Anterior cingulate cortex (tissue), 58 donors: ENCODE measurements at places on chromosomes 7 and 10.

DNA sequence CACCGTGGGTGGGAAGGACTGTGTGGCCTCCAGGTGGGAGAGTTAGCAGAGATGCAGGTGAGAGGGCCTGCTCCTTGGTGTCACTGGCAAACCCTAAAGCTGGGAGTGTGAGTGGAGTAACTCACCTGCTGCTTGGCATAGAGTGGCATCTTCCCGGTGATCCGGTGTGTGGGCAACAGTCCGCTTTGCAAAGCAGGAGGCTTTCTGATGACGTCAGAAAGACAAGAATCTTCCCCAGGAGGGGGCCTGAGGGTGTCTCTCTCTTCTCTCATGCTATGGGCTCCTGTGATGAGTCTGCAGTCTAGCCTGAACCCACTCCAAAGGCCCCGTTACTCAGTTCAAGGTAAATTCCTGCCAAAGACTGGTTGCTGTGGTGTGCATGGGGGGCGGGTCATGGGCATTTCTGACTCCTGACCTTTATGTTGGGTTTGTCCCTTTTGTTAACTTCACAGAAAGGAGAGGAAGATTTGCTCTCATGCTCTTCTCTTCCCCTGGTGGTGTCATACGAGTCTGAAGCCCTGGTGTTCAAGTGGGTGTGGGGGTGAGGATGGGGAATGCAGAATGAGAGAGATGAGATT, 187.9 kb downstream of the GATA3 start:
- no peak for DNase-seq

DNA sequence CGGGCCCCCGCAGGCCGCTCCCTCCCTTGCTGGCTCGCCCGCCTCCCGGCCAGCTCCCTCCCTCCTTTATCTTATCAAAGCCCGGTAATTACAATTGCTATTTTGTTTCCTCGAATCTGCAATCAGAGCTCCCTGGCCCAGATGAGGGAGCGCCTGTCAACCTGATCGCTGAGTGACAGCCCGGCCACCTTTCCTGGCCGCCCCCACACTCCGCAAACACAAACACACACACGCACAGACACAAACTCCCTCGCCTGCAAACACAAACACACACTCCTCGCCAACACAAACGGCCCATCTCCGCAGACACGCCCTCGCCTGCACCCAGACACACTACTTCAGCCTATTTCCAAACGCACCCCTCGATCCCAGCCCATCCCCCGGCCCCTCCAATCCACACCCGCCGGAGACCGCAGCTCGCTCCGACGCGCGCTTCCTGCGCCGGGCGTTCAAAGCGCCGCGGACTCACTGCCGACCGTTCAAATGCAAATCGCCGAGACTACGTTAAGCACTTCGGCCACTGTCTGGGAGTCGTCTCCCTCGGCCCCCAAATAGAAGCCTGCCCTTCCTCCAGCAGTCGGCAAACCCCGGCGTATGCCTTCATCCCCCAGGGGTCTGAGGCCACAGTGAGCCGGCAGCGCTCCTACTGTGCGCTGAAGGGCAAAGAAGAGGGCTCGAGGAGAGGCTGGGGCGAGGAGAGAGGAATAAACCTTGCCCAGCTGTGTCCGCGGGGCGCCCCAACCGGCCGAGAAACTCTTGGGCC, 3.0 kb upstream of the FGF8 start:
- DNase-seq: no peak

DNA sequence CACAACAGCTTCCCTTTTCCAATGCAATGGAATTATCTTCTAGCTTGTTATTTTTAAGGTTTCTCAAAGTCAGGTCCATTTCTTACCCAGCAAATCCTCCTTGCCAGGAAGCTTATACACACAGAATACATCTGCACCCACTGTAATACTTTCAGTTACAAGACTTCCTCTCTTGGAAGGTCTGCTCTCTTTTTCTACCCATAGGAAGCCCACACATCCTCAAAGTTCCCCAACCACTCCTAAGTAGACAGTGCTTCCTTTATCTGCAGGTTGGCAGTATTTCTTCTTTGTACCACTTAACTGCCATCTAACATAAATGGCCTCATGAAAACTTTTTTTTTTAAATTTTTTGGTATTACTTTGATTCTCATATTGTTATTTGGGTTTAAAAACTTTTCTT, 155.6 kb downstream of the TAX1BP1 start:
- DNase-seq: no peak

DNA sequence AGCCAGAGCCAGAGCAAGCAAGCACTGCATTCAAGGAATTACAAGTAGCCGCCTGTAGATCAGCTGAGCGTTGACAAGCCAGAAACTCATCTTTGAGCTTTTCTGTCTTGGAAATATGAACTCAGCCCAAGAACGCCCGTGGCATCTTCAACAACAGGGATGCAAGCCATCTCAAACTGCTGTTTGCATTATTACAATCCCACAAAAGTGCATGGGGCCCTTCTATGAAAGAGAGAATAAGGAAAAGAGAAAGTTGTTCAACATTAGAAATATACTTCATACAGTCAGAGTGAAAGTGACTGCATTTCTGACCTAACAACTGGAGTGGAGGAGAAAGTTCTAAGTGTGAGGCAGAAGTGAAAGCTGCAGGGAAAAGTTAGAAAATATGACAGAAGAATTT, 6.5 kb downstream of the SGCE start:
- DNase-seq: no peak

GRCh38 chr10:82409671-82410070, 534.7 kb downstream of the NRG3 start:
- no peak for DNase-seq

DNA sequence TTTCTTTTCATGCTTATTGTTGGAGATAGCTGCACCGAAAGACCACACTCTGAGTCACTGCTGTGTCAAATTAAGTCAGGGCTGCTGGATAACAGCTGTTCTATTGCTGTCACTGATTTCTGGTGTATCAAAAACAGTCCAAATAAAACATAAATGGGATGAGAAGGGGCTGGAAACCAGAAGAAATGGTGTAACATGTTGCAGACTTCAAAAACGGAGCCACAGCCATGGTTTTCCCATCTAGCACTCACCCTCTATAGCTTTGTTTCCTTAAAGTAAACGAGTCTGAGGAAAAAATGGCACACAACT, 103.3 kb upstream of the DIP2C start:
- DNase-seq: no peak

DNA sequence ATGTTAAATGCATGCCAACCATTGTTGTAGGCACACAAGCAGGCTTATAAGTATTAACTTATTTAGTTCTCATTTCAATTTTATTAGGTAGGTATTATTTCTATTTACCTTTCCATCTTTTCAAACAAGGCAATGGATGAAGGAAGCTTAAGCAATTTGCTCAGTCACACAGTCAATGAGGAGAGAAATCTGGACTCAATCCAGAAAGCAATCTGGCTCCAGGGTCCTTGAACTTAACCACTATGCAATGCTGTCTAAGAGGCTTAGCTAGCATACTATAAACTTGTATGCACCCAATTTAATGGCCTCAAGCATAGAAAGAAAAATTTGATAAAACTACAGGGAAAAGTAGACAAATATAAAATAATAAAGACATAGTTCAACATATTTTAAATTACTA, 88.6 kb downstream of the VWDE start:
- DNase-seq: no peak

DNA sequence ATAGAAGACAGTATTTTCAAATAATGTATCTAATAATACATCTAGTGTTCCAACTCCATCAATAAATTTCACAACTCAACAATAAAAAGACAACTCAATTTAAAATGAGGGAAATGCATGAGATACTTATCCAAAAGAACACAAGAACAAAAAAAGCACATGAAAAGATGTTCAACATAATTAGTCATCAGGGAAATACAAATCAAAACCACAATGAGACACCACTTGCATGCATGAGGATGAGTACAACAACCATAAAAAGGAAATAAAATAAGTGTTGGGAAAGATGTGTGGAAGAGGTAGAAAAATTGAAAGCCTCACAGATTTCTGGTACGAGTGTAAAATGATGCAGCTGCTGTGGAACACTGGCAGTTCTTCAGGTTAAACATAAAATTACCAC, 111.6 kb upstream of the PTPRZ1 start:
- DNase-seq: no peak

- DNase-seq: no peak
These were observed 564.6 kb downstream of the KCNMA1 start for GRCh38 chr10:77072836-77073662.

- no peak for DNase-seq
These were observed 487.6 kb upstream of the MGMT start for GRCh38 chr10:128979405-128979804.

GRCh38 chr7:82726038-82726800, 282.6 kb upstream of the CACNA2D1 start:
- DNase-seq: no peak

DNA sequence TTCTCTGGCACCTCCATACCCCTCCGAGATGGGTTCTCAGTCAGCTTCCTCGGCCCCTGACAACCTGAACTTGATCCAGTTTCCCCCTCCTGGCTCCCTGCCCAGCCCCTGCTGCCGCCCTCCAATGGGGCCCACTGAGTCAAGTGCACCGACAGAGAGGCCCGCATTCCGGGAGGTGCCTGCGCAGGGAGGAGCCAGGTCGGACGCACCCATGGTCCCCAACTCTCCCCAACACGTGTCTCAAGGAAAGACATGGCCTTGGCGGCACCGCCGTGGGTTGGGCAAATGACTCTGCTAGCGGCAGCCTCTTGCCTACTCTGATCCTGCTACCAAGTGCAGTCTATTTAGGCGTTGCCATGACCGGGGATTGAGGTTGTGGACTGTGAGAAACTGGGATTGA, 275.3 kb downstream of the SNX13 start:
- no peak for DNase-seq

DNA sequence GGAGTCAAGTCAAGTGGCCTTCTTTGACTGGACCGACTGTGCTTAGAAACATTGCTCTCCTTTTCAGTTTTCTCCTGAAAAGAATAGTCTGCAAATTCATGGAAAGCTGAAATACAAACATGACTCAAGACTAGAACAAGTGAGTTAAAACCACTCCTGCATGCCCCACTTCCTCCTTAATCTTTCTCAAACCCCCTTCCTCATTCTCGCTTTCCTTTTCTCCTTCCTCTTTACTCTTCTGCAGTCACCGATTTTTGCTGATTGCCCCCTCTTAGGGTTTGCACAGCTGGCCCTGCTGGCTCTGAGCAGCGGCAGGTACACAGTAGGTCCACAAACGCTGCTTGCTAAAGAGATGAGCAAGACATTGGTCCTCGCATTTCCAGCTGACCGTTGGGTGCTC, 34.8 kb upstream of the MKI67 start:
- no peak for DNase-seq

DNA sequence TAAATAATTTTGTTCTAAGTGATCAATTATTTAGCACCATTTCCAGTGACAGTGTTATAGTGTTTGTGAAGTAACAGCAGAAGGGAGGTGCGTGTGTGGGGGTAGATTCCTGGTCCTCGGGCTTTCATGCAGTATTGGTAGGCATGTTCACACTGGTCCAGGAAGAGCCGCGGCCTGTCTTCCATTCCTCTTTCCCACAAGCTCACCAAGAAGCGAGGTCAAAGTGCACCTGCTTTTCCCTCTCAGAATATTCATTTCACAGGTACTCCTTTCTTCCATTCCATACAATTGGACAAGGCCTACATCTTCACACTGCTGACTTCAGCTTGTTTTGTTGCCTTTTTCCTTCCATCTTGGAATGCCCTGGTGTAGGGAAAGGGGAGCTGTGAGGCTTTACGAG, 151.8 kb upstream of the CELF2 start:
- DNase-seq: no peak

GRCh38 chr10:6082496-6083395, 6.1 kb upstream of the RBM17 start:
- no peak for DNase-seq

GRCh38 chr7:65968256-65969185, 13.5 kb downstream of the GUSB start:
- DNase-seq: no peak

DNA sequence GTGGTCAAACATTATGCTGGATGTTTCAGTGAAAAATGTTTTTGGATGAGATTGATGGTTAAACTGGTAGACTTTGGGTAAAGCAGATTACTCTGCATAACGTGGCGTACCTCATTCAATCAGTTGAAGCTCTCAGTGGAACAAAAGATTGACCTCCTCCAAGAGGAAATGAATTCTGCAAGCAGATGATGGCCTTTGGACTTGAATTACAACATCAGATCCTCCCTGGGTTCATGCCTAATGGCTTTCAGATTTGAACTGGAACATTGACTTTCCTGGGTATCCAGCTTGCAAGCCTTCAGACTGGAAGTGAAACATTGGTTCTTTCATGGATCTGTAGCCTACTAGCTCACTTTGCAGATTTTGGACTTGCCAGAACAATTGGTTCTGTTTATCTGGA, 169.3 kb upstream of the MALRD1 start:
- no peak for DNase-seq

GRCh38 chr7:29806208-29806994, at the start of gene WIPF3:
TSS of gene WIPF3 (plus strand) at chr7:29806508. CDS start at chr7:29834725, 28,217 bp downstream.
- DNase-seq: peak; percentile 11

- DNase-seq: peak; percentile 21
These were observed 30.2 kb upstream of the ABI1 start for GRCh38 chr10:26890956-26891355.

- DNase-seq: no peak
These were observed 111.0 kb downstream of the LRRTM3 start for GRCh38 chr10:67036808-67037207.

DNA sequence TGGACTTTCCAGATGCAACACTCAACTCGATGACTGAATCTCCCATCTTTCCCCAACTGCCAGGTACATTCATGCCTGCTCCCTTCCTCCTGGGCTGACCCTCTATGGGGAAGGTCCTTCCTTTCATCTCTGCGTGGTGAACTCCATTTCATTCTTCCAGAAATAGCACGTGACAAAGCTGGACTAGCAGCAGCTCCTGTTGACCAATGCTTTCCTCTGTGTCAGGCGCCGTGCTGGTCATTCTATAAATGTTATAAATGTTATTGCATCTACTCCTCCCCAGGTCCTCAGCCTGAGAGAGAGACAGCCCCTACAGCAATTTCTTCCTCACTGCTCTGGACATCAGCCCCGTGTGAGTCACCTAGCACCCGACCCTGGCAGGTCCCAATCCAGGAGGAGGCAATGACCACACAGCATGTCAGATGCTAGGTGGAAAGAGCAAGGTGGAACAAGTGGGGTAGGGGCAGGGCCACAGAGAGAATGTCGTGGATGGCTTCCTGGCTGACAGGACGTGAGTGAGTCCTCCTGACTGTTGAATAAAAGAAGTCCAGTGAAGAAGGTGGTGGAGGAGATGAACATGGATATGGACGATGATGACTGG, 178.1 kb downstream of the ADAM12 start:
- no peak for DNase-seq

DNA sequence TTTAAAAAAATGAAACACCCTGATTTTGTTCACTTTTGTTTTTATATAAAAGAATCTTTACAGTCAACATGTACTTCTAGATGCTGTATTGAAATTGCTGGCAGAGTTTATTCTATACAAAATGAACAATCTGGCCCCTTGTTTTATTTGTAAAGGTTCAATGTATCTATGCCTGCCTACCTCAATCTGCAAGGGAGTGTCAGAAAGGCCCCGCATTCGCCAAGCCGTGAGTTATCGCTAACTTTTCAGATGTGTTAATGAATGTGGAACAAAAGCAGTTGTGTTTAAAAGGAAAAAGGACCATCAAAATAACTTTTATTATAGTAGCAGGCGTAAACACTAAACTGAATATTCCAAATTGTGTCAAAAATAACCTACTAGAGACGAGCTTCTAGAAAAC, 14.6 kb downstream of the LUC7L2 start:
- DNase-seq: no peak
